ENCODE measurements at places on chromosomes 5 and 9.

DNA sequence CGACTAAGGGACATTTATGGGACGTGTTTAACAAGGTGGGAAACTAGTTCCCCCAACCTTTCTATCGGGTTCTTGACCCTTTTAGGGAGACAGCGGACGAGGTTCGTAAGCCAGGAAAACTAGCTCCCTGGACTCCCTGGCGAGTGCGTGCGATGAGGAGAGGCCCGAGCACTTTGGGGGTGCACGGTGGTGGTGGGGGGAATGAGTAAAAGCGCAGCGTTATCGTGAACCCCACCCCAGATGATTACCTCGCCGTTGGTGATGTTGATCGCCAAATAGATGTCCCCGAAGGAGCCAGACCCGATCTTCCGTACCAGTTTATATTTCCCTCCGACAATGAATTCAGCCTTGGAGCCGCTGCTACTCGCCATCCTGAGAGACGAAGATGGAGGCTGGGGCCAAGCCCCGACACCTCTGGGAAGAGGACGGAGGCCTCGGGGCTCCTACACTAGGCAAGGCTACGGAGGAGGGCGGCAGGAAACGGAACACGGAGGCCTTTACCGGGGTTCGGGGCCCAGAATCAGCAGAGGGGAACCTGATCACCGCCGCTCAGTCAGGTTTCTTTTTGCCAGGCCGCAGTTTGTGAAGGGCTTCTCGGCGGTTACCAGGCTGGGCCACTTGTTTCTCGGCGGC is 529 bp downstream of the CSNK1A1 start:
- DNase-seq, result peak; percentile 28

DNA sequence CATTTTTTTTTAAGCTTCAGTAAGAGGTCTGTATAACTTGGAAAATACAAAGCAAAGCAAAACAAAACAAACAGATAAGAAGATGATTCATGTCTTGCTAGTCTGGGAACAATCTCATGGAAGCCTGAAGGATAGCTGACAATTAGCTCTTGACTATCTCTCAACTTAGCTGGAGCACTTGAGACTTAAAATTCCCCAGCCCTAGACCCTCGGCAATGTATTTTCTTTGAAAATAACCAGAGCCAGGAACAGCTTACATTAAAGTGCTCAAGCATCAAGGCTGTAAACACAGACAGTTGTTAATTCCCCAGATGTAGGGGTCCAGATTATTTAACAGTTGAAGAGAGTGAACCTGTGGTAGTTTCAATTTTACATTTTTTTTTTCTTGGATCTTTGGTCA is 82.9 kb downstream of the TMEM252 start:
- DNase-seq, result no peak

GRCh38 chr5:407051-407450 is 35.9 kb upstream of the EXOC3 start:
- no peak for DNase-seq

DNA sequence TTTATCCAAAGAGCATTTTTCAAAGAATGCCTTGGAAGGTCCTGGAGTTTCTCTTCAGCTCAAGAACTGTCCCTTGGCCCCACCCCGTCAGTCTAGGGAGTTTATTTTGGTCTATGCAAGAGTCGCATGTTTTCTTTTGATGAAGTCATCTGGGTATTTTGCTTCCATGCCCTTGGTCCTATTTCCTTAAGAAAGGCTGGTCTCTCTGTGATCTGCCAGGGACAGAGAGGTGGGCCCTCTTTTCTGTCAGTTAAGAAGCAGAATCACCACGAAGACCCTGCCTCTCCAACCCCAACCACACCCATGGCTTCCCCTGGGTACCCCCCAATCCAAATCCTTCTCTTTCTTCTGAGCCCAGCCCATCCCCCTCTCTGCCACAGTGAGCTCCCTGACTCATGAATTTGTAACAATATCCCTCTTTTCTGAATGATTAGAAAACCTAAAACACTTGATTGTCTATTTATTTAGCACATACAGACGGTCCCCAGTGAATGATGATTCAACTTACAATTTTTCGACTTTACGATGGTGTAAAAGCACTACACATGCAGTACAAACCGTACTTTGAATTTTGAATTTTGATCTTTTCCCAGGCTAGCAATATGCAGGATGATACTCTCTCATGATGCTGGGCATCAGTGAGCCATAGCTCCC is 163.5 kb upstream of the ADRA1B start:
- DNase-seq, result no peak

DNA sequence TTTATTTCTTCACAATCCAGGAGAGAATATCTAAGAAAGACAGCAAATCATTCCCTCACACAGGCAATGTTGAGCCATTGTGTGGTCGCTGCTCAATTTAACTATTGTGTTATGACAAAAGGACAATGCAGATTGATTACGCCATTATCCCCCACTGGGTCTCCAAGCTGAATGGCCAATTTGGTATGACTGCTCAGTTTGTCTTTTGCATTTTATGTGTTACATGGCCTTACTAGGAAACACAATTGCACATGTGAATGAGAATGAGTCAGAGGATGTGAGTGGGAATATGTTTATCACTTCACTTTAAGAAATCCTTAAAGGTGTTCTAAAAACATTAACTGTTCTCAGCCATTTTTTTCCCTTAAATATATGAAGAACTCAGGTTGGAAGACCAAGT is 108.3 kb downstream of the FAM174A start:
- DNase-seq, result no peak

Data from GM10248 (cell line).